ENCODE measurements at places on chromosomes 5 and 9. TPM values are rescaled to one million over a fixed set of nuclear protein-coding genes. Genes with fewer than 3 reads are reported as not detected.
A peak's percentile ranks its signal among the peaks of the same experiment; 100 is the strongest.

The SLC12A7 gene
- 42.8 TPM for total RNA-seq

- no peak overlapping the region for H3K27ac ChIP-seq
- peak; percentile 19 for DNase-seq
- H3K36me3 ChIP-seq, result peaks cover 4% of the 10 kb centered on the region
- H3K4me1 ChIP-seq, result no peaks in the 10 kb centered on the region
- H3K27me3 ChIP-seq, result no peaks in the 10 kb centered on the region
Measured at GRCh38 chr9:112719241-112719691, 1.3 kb upstream of the INIP start.

DNA sequence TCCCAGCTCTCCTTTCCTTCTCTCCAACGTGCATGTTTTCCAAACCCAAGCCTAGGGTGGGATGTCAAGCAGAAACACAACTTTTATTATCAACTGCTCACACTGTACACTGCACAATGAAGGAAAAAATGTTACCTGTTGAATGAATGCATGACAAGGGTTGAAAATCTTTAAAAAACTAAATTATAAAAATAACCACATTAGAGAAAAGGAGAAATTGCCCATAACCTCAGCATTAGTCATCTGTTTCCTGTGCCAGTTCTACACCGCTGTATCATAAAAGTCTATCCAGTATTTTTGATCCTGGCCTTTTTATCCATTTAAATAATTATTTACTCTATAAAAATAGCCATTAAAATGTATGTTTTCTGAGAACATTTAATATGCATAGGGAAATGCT is 101.1 kb downstream of the APBA1 start:
- no peak overlapping the region for H3K4me3 ChIP-seq
- no peaks in the 10 kb centered on the region for H3K27me3 ChIP-seq
- no peaks in the 10 kb centered on the region for H3K36me3 ChIP-seq
- no peak overlapping the region for H3K27ac ChIP-seq

The GPR150 gene
- total RNA-seq, result 0.34 TPM

GRCh38 chr5:132455614-132456115 is 34.9 kb downstream of the IRF1 start:
- DNase-seq, result no peak
- peaks cover 7% of the 10 kb centered on the region for H3K4me1 ChIP-seq
- H3K27me3 ChIP-seq, result no peaks in the 10 kb centered on the region
- no peaks in the 10 kb centered on the region for H3K36me3 ChIP-seq

DNA sequence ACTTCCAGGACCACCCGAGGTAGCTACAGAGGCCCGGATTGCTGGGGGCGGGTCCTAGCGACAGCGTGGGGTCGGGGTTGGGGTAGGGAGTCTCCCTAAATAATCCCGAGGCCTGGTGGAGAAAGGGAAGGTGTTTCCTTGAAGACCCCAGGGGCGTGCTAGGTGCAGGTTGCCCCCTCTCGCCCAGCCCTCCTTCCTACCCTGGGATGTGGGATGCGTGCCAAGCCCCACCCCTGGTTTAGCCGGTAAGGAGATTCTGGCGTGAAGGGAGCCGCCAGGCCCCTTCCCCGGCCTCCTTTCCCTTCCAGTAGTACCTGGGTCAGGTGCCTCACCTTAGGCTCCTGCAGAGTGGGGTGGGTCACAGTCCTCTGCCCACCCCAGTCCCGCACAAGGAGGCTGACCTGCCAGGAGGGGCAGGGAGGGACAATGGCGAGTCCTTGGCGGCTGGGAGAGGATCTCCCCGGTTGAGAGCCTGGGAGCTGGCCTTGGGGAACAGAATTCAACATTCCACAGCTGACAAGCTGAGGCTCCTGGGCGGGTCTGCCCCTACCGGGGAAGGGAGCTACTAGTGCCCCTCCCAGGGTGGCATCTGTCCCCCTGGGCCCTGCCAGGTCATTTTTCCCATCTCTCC is 674 bp downstream of the TSPAN17 start:
- H3K27me3 ChIP-seq, result no peaks in the 10 kb centered on the region
- H3K4me3 ChIP-seq, result peak overlapping the region; percentile 62
- no peak overlapping the region for H3K27ac ChIP-seq
- peak; percentile 69 for DNase-seq

The CEMIP2 gene
- total RNA-seq, result 150 TPM

- H3K36me3 ChIP-seq, result no peaks in the 10 kb centered on the region
- H3K4me3 ChIP-seq, result no peak overlapping the region
- peaks cover 5% of the 10 kb centered on the region for H3K4me1 ChIP-seq
- no peaks in the 10 kb centered on the region for H3K27me3 ChIP-seq
Measured at GRCh38 chr9:127943011-127943662, 5.5 kb upstream of the DPM2 start.

- no peaks in the 10 kb centered on the region for H3K27me3 ChIP-seq
- no peak overlapping the region for H3K4me3 ChIP-seq
- H3K4me1 ChIP-seq, result peaks cover 4% of the 10 kb centered on the region
Measured at GRCh38 chr5:33969572-33970452, 14.7 kb downstream of the SLC45A2 start.

DNA sequence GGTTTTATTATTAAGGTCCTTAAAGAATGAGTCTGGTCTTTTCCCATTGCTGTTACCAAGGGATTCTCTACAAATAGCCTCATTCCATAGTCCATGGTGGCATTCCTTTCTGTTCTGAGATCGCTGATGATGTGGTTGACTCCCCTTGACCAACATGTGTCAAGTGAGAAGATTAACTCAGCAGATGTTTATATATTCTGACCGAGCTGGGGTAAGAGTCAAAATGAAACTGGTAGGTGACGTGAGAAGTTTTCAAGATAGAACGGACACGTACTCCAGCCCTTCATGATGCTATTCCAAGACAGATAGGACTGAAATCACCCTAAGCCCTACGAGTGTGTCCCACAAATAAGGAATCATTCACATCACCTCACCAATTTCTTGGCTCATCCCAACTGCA is 155.5 kb upstream of the WWC1 start:
- no peak overlapping the region for H3K4me3 ChIP-seq
- H3K27ac ChIP-seq, result no peak overlapping the region
- H3K27me3 ChIP-seq, result no peaks in the 10 kb centered on the region
- no peak for DNase-seq
- H3K4me1 ChIP-seq, result no peaks in the 10 kb centered on the region

DNA sequence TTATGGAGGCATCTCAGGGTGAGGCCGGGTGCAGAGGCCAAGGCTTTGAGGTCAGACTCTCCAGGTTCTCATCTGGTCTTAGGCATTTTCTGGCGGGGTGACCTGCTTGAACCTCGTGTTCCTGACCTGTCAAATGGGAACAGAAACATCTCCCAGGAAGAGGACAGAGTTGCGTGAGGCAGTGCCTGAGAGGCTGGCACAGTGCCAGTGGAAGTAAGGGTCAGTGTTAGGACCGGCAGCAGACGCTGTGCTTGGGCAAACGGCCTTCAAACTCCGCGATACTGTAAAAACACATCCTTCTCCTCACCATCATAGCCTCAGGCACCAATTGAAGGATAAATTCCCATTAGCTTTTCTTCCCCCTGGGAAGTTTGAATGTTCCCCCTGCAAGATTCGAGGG is 55.6 kb upstream of the FCN2 start:
- no peak overlapping the region for H3K4me3 ChIP-seq
- H3K27ac ChIP-seq, result no peak overlapping the region
- H3K27me3 ChIP-seq, result no peaks in the 10 kb centered on the region

DNA sequence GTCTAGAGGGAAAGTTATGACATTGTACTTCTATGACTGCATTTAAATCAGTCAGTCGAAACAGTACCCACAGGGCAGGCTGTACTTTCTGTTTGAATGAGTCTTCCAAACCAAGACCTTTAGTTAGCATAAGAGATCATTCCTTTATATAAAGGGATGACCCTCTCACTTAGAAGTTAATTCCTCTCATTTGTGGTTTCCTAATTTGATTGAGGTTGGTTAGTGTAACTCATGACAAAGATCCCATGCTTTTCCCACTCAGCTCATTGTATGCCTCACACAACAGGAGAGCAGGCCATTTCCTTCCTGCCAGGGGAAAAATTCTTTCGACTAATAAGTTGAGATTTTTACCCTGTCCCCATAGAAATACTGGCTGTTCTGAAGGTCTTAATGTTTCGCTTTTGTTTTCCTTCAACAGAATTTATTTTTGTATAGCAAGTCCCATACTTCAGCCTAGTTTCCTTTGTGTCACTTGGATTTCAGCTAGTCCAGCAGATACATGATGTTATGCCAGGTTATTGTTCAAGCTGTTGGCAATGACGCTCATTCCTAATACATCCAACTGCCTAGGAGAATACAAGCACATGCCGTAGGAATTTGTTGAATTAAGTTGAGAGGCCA is 500.7 kb downstream of the SPATA31D1 start:
- no peaks in the 10 kb centered on the region for H3K36me3 ChIP-seq
- no peaks in the 10 kb centered on the region for H3K27me3 ChIP-seq
- peak overlapping the region; percentile 70 for H3K27ac ChIP-seq
- DNase-seq, result no peak

The FOXD4L6 gene
- 0.31 TPM for total RNA-seq

GRCh38 chr9:33459115-33459514 is 11.7 kb upstream of the AQP3 start:
- H3K36me3 ChIP-seq, result peaks cover 11% of the 10 kb centered on the region
- DNase-seq, result no peak
- no peak overlapping the region for H3K27ac ChIP-seq
- H3K4me3 ChIP-seq, result no peak overlapping the region
- no peaks in the 10 kb centered on the region for H3K27me3 ChIP-seq

- DNase-seq, result no peak
- H3K4me3 ChIP-seq, result no peak overlapping the region
- H3K27me3 ChIP-seq, result no peaks in the 10 kb centered on the region
- H3K36me3 ChIP-seq, result no peaks in the 10 kb centered on the region
Measured at GRCh38 chr5:133930061-133930812, 38.2 kb downstream of the C5orf15 start.

DNA sequence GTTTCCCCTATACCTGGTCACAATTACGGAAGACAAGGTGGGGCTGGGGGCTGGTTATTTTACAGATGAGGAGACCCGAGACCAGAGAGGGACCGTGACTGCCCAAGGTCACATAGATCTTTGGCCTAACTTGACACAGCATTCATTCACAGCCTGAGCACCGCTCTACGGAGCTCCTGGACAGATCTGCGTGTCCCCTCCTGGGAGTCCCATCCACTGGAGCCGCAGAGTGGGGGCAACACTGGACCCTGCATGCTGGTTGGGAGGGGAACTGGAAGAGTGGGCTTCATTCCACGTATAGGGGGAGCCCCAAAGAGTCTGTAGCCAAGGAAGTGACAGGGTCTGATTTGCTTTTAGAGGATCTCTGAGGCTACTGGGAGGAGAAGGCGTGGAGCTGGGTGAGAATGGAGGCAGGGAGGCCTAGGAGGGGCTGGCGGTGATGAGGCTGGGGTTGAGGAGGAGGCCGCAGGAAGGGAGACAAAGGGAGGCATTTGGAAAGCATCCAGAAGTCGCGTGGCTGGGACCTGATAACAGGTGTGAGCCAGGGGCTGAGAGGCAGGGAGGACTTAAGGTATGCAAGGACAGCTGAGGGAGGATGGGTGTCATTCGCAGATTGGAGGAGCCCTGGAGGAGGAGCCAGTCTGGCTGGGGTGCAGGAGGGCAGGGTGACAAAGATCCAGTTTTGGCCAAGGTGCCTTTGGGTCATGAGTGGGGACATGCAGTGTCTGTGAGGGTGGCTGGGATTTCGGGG is 64.3 kb upstream of the IER5L start:
- H3K36me3 ChIP-seq, result no peaks in the 10 kb centered on the region
- no peak overlapping the region for H3K27ac ChIP-seq
- no peaks in the 10 kb centered on the region for H3K4me1 ChIP-seq
- no peak overlapping the region for H3K4me3 ChIP-seq

DNA sequence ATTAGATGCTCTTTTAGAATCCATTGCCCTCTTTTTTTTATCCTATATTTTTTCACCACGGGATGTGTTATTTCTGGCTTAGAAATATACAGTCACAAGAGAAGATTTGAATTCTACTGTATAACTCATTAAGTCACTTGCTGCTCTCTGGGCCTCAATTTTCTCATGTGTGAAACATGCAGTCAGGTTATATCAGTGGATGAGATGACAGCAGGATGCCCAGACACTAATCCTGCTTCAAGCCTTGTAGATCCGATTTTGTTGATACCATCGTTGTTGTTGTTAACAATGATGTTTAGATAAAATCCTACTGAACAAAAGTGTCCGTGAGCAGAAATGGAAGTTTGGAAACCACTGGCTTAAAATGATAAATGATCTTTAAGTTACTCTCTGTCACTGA is 421.9 kb upstream of the DMAC1 start:
- no peak overlapping the region for H3K4me3 ChIP-seq
- H3K4me1 ChIP-seq, result peaks cover 4% of the 10 kb centered on the region
- DNase-seq, result no peak
- no peaks in the 10 kb centered on the region for H3K36me3 ChIP-seq
- no peaks in the 10 kb centered on the region for H3K27me3 ChIP-seq

GRCh38 chr9:72874344-72874743 is 78.5 kb downstream of the ALDH1A1 start:
- no peak overlapping the region for H3K27ac ChIP-seq
- no peak for DNase-seq
- H3K36me3 ChIP-seq, result no peaks in the 10 kb centered on the region
- no peaks in the 10 kb centered on the region for H3K27me3 ChIP-seq

- H3K4me1 ChIP-seq, result no peaks in the 10 kb centered on the region
- no peaks in the 10 kb centered on the region for H3K27me3 ChIP-seq
- no peaks in the 10 kb centered on the region for H3K36me3 ChIP-seq
- peak; percentile 75 for DNase-seq
- H3K4me3 ChIP-seq, result no peak overlapping the region
Measured at GRCh38 chr5:112551419-112552032, 132.4 kb upstream of the EPB41L4A start.

- H3K4me3 ChIP-seq, result no peak overlapping the region
- no peak overlapping the region for H3K27ac ChIP-seq
- no peaks in the 10 kb centered on the region for H3K27me3 ChIP-seq
- no peak for DNase-seq
Measured at GRCh38 chr5:5039918-5040317, 100.2 kb upstream of the ADAMTS16 start.

DNA sequence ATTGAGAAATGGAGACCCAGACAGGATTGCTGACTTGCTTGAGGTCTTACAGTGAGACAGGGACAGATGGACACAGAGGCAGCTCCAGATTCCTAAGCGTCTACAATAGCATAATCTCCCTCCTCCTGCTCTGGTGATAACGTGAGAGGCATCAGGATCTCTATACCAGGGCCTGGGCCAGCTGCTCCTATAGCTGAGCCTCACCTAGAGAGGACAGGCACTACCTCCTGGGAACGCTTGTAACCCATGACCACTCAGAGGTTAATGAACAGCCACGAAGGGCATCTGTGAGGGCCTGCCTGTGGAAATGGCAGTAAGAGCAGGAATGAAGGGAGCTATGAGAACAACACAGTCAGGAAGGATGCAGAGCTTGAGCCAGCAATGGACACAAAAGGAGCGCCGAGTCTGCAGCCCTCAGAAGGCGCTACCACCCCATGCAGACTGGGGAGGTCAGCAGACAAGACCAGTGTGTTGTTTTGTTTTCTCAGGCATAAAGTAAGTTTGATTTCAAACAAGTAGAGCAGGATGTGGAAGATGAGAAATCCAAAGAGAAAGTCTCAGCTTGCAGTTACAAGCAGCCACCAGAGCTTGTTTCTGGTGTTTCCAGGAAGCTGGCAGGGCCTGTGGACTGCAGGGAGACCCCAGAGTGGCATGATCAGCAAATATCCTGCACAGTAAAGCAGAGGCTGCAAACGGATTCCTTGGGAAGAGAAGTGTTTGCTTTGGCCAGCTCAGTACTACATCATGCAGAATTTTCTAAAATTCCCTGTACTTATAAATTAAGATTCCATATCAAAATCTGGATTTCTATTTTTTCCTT is 17.4 kb downstream of the ANKS6 start:
- H3K36me3 ChIP-seq, result peaks cover 7% of the 10 kb centered on the region
- no peak overlapping the region for H3K4me3 ChIP-seq
- H3K27me3 ChIP-seq, result no peaks in the 10 kb centered on the region
- H3K27ac ChIP-seq, result no peak overlapping the region
- peak; percentile 48 for DNase-seq

GRCh38 chr5:134140530-134141201 is 26.2 kb downstream of the TCF7 start:
- no peak overlapping the region for H3K27ac ChIP-seq
- no peaks in the 10 kb centered on the region for H3K27me3 ChIP-seq
- peaks cover 53% of the 10 kb centered on the region for H3K36me3 ChIP-seq
- H3K4me3 ChIP-seq, result no peak overlapping the region
